ENCODE measurements at places on chromosomes 12 and 14.
A peak's percentile ranks its signal among the peaks of the same experiment; 100 is the strongest.

GRCh38 chr12:12010277-12011039, 60.3 kb upstream of the BCL2L14 start:
- peak; percentile 76 for DNase-seq

GRCh38 chr12:52070185-52070925, 577 bp downstream of the ATG101 start:
- no peak for DNase-seq

DNA sequence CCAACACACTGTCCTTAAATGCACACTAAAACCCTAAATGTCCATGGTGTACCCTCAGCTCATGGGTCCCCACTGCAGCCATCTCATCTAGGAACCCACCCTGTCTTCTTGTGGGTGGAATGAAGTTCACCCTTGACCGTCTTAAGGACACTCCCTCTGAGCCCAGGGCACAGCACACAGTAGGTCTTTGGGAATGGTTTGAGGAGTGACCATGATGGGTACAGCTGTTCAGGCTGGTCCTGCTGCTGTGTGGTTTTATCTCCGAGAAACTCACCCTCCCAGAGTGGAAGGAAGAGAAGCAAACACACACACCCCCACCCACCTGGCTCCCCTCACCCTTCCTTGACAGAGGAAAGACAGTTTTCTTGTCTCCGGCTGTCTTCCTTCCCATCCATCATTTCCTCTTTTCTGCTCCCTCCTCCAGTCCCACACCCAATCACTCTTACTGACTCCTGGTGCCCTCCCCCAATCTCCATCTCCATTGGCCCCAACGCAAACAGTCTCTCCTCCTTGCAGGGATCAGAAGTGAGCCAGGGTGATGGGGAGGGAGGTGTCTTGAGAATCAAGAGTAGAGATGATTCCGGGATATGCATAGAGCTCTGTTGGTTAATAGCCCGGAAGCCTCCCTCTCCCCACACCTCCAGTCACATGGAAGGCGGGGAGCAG, 105.9 kb upstream of the LHX5 start:
- DNase-seq, result no peak

DNA sequence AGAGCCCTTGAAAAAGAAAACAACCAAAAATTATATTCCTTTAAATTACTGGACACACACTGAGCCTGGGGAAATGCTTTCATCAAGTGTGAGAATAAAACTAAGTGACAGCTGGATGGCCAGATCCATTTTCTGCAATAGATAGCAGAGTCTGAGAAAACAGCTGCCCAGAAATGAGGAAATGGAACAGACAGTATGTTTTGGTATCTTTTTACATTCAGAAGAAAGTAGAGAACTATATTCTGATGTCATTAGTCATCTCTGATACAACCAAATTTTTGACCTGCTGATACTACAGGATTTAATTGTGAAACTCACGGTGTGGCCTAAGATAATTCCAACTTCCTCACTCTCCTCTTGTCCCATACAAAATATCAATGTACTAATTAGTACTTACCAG, 78.2 kb downstream of the HMGA2 start:
- DNase-seq, result no peak

GRCh38 chr14:83520837-83521236, 1987.2 kb upstream of the SEL1L start:
- DNase-seq, result no peak

GRCh38 chr14:91843437-91843836, 23.9 kb downstream of the TC2N start:
- DNase-seq, result peak; percentile 81
